ENCODE measurements at places on chromosomes 13 and 19. TPM values are rescaled to one million over a fixed set of nuclear protein-coding genes. Genes with fewer than 3 reads are reported as not detected.

Gene SERP2
- not detected for total RNA-seq

Gene CABP5
- total RNA-seq, result not detected

Gene FGF21
- not detected for total RNA-seq

Gene LRFN3
- total RNA-seq, result 9.6 TPM

Gene SULT2A1
- total RNA-seq, result not detected

Gene TPRX2
- total RNA-seq, result not detected

Gene ZC3H13
- total RNA-seq, result 18.3 TPM

Gene RGS9BP
- 0.33 TPM for total RNA-seq

Gene MLLT1
- 15.2 TPM for total RNA-seq

Gene KCNJ14
- total RNA-seq, result 0.76 TPM

Gene PSG6
- total RNA-seq, result not detected

Gene PDE4C
- 0.33 TPM for total RNA-seq
